ENCODE measurements at places on chromosomes 4 and X.

DNA sequence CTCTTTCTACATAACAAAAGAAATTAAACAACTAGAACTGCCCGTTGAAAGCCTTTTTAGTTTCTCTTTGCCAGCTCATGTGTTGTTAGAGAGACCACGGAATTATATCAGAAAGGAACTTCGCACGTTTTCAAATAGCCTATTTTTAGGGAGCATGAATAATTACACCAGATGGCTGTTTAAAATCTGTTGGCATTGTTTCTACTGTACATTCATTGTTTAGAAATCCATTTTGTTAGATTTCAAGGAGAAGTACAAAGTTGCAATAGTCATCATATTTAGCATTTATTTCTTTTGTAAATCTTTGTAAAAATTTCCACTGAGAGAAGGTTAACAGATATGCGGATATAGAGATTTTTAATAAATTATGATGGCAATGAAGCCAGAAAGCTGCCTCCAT lies 403.0 kb upstream of the HS3ST1 start:
- no peak for DNase-seq

GRCh38 chr4:152709675-152710438 lies 30.1 kb upstream of the TMEM154 start:
- DNase-seq: no peak

GRCh38 chrX:153971124-153971449 lies 531 bp downstream of the HCFC1 start:
- DNase-seq: peak; percentile 95

DNA sequence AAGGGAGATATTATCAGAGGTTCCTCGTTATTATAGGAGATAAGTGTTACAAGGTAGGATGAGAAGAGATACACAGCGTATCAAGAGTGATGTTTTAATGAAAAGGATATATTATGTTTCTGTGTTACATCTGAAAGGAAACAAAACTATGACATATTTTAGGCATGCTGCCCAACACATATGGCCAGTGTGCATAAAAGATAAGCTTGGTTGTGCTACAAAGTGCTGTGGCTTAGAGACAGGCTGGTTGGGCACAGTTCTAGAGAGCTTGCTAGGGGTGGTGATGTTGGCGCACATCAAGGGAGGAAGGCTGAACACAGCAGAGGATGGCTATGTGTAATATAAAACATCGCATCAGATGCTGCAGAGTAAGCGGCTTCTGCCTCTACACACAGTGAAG lies 42.4 kb downstream of the TRAM1L1 start:
- no peak for DNase-seq

GRCh38 chrX:118530219-118530911 lies 34.8 kb downstream of the DOCK11 start:
- DNase-seq: no peak

- no peak for DNase-seq
These were observed 10.5 kb upstream of the PGM2 start for GRCh38 chr4:37816006-37816405.

- DNase-seq: no peak
These were observed 36.7 kb downstream of the NPY2R start for GRCh38 chr4:155245105-155245504.

DNA sequence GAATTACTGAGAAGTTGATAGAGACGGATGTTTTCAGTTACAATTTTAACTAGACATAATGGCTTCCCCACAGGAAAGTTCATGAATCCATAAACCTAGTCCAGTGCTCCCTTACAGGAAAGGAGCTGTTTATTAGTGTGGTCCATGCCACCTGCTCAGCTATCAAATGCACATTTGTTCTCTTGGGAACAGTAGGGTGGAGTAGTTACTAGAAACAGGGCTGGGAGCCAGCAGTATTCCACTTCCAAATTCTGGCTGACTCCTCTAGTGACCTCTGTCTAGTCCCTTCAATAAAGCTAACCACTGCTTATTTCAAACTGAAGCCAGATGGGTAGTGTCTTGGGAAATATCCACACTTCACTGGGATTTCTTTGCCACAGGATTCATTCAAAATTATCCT lies 88.4 kb upstream of the TLL1 start:
- DNase-seq: no peak

GRCh38 chr4:5810770-5811430 lies 82.0 kb downstream of the CRMP1 start:
- DNase-seq: no peak

GRCh38 chr4:151198748-151199147 lies 78.2 kb upstream of the PRSS48 start:
- no peak for DNase-seq

DNA sequence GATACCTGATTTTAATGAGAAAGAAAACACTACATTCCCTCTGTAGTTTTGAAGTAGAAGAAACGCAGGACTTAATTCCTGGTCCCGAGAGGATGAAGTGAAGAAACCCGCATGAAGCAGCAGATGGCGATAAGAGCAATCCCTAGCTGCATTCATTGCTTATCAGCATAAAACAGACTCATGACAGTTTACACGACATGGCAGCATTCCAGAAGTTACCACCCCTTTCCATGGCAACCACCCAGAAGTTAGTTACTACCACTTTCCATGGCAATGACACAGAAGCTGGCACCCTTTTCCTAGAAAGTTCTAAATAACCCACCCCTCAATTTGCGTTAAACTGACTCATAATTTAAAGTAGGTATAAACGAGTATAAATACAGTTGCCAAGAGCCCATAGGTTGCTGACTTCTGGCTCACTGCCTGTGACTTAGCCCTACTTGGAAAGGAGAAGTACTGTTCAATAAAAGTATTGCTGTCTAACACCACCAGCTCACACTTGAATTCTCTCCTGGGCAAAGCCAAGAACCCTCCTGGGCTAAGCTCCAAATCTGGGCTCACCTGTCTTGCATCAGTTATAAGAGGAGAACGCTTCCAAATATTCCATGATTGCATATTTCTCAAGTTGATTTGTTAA lies 5.5 kb upstream of the XAGE2 start:
- DNase-seq: no peak

GRCh38 chrX:37425370-37425769 lies 76.2 kb downstream of the PRRG1 start:
- no peak for DNase-seq

DNA sequence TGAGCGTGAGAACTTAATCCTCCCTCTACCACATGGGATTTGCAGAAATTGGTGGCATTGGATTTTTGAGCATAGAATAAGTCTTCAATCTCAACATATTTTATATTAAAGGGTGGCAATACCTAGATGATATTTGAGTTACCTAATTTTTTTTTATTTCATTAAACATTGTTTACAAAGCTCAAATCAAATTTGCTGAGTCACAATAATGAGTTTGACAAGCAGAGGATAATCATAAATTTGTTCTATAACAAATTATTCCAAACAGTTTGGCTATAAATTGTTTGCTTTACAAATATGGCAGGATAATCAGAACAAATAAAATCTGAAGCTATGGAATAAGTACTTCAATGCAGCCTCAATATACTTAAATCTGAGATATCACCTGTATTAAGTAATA lies 22.7 kb downstream of the EMCN start:
- no peak for DNase-seq

DNA sequence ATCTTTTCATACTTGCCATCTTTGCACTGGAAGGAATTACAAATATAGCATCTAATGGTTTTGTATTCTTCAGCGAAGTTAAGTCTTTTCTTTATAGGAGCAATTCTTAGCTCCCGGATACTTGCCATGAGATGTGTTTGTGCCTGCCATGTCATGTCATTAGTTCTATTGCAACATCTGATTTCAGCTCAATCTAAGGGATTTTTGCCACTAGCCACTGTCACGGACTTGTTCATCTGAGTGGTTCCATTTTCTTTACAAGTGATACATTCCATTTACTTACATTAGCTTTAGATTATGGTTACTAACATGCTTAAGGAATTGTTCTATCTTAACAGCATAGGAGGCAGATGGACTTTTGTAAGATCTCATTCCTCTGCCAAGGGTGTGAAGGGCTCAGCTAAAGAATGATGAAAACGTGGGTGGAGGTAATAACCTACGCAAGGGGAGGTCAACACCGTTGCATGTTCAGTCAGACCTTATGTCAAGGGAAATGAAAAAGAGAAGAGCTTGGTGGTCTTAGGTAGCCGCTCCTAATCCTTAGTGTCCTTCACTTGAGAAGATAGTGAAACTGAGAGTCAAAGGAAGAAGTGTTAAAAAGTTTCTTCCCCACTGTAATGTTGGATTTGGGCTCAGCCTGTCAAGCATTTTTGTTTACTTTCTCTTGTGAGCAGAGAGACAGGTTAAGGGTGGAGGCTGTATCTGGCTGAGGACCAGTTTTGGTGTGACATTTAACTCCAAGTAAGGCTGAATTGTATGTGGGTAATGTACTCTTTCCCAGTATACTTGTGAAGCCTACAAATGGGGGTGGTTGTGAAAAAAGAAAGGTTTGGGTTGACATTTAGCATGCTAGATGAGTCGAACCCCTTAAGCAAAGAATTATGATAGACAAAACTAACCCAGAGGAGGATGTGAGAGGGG lies 3.6 kb upstream of the KLHL2 start:
- no peak for DNase-seq

DNA sequence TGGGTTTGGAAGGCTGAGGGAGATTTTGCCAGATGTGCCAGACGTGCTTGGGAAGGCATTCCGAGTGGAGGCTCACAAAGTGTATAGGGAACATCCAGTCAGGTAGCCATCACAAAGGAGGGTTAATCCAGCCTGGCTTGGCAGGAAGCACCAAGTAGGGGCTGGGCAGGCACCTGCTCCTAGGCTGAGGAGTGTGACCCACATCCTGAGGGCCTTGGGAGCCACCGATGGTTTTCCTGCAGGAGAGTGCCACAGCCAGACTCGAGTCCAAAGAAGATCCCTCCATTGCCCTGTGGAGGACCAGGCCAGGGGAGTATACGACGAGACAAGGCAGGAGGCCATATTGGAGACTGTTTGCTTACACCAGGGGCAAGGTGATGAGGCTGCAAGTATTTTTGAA lies 47.2 kb downstream of the PNMA5 start:
- no peak for DNase-seq

DNA sequence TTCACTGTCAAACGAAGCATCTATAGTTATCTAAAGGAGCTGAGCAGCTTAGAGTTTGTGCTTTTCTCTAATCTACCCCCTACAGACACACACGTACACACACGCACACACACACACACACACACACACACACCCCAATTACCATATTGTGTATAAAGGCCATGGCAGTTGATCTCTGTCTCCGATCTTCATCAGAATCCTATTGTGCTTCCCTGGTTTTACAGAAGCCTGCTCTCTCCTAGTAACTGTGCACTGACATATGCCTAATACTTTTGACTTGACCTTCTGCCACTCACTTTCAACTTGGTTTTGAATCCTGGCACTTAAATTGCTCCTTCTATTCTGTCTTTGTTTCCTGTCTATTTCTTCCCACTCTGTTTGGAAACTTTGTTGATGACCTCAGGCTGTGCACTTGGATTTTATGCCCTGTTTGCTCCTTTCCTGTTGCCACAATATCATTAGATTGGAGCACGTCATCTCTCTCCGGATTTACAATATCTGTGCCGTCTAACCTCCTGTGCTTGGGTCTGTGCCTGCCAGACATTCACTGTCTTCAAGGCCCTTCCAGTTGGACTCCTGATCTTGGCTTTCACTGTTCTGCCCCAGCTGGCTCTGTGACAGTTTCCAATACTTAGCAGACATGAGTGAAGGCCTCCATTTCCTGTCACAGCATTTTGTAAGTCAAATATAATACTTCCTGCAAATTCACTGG lies 928.1 kb downstream of the FAT4 start:
- DNase-seq: no peak

DNA sequence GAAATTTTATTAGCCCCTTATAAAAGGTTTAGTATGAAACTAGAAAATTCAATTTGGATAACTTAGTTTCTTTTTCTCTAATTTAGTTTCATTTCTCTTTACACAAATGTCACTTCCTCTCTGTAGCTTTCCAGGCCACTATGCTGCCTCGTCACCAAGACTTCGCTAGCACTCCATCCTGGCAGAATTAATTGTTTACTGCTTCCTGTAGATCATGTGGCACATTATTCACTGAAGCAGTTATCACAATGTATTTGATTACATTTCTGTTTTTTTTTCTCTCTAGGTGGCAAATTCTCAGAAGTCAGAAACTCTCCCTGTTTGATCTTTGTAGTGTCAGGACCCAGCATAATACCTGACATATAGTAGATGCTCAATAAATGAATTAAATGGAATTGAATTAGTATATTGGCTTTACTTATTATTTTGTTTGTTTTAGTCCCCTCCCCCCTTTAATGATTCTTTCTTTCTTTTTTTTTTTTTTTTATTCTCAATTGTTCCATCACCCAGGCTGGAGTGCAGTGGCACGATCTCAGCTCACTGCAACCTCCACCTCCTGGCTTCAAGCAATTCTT lies 9.3 kb upstream of the SAT1 start:
- DNase-seq: peak; percentile 24

DNA sequence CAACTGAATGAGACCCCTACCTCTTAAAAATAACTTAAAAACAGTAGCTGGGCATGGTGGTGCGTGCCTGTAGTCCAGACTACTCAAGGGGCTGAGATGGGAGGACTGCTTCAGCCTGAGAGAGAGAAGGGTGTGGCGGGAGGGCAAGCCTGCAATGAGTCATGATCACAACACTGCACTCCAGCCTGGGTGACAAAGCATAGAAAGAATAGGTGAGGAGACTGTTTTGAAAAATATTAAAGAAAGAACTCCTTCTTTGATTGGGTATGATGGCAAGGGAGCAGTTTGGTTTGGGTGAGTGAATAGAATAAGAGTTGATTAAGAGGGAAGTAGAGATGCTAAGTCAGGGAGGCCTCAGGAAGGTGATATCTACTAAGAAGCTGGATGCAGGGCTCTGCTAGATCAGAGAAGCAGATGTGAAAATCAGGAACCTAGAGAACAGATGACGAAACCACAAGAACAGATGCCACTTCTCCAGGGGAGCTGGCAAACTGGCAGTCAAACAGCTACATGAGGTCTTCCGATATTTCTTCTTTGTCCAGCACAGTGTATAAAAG lies 318.6 kb downstream of the OPHN1 start:
- peak; percentile 37 for DNase-seq

- peak; percentile 70 for DNase-seq
These were observed 6.7 kb downstream of the CORIN start for GRCh38 chr4:47831026-47831679.
